Activated gamma-delta T cell (primary cell): ENCODE measurements at places on chromosomes 12 and 14.

- DNase-seq: no peak
Observed at GRCh38 chr12:116713527-116713926, 24.3 kb downstream of the SPRING1 start.

- DNase-seq: no peak
Observed at GRCh38 chr12:19177754-19178153, 48.2 kb downstream of the PLEKHA5 start.

DNA sequence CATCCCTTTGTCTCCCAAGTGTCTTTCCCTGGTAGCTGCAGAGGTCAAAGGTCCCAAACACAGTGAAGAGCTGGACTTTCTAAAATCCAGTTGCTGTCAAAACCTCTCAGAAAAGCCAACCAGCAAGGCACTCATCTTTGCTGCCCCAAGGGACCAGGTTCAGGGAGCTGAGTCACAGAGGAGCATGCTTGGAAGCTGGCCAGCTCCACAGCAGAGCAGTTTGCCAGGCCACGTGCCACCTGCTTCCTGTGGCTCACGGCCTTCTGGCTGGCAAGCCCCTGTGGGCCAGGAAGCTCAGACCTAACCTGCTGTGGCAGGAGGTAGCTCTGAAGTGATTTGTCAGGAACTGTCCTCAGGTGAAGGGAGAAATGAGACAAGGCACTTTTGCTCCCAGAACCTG lies 3.6 kb downstream of the ISCU start:
- DNase-seq: peak; percentile 16

- DNase-seq: no peak
Observed at GRCh38 chr14:88598097-88598675, 35.3 kb downstream of the ZC3H14 start.

DNA sequence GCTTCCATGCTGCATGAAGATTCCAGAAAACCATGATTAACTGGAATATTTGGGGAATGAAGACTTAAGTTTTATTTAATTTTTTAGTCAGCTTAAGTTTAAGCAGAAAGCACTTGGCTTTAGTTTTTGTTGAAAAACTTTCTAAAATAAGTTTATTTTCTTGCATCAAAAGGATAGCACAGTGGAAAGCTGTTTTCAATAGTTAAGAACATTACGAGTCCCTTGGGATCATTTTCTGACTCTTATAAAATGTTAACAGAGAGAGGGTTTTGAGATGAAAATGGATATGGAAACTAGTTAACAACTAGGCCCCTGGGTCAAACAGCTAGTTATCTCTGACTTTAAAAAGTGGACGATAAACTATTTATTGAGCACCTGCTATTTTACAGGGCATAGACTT lies 181.9 kb upstream of the SLC38A2 start:
- no peak for DNase-seq

GRCh38 chr14:61416591-61416990 lies 95.2 kb downstream of the PRKCH start:
- no peak for DNase-seq

- DNase-seq: no peak
Observed at GRCh38 chr14:103126088-103126872, 3.0 kb downstream of the TNFAIP2 start.

DNA sequence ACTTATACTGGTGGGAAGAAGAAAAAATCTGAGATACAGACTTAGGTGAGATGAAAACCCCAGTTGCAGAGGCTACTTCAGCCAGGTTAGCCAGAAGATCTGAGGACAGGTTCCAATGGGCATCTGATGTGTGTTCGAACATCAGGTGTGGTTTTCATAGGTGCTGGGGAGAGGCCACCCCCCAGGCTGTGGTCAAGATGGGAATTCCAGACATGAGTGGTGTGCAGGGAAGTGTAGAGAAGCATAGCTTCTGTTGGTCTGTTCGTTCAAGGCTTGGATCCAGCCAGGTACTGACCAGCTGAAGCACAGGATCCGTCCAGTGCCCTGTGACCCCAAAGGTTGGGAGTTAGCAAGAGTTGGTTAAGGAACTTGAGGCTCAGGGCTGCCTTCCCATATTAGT lies 85.5 kb downstream of the SSPN start:
- no peak for DNase-seq

GRCh38 chr14:49865431-49865859 lies 12.9 kb upstream of the NEMF start:
- no peak for DNase-seq

GRCh38 chr12:49667325-49668090 lies 39.7 kb downstream of the FMNL3 start:
- DNase-seq: no peak

GRCh38 chr12:83083616-83084015 lies 396.9 kb downstream of the TMTC2 start:
- no peak for DNase-seq

GRCh38 chr12:130987151-130987931 lies 33.6 kb downstream of the ADGRD1 start:
- DNase-seq: no peak

DNA sequence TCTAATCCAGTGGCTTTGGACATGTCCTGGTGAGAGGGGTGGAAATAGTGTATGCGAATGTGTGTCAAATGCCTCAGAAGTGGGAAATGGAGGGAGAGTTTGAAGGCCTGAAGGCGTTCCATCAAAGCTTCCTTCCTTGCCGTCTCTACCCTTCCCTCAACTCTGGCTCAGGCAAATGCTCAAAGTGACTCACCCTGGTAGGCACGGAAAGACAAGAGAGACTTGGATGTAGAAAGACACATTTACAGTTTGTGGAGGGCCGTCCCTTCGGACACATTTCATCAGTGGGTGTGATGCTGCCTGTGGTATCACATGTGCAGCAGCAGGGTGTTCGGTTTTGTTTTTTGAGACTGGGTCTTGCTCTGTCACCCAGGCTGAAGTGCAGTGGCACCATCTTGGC lies 36.7 kb downstream of the CHST11 start:
- no peak for DNase-seq

GRCh38 chr14:71613168-71613567 lies 319.1 kb upstream of the RGS6 start:
- DNase-seq: no peak

- no peak for DNase-seq
Observed at GRCh38 chr12:120131116-120131515, 14.6 kb upstream of the RAB35 start.

DNA sequence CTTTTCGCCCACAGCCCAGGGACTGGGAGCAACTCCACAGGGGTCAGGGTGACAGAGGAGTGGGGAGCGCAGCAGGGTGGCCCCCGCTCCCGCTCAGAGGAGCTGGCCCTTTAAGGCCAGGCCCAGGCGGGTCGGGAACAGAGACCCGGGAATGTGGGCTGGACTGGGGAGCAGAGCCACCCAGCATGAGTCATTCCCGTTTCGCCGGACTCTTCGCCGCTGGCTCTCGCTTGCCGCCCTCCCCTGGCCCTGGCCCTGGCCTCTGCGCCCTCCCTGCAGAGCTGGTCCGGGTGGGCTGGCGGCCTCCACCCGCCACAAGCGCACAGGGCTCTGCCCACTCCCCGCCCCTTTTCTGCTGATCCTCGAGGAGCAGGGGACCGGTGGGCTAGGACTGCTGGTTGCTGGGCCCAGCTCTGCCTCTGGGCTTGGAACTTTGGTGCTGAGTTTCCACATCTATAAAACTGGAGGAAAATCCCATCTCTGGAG lies 92.8 kb downstream of the NINJ2 start:
- no peak for DNase-seq

GRCh38 chr12:91622981-91623380 lies 440.4 kb upstream of the DCN start:
- DNase-seq: no peak

DNA sequence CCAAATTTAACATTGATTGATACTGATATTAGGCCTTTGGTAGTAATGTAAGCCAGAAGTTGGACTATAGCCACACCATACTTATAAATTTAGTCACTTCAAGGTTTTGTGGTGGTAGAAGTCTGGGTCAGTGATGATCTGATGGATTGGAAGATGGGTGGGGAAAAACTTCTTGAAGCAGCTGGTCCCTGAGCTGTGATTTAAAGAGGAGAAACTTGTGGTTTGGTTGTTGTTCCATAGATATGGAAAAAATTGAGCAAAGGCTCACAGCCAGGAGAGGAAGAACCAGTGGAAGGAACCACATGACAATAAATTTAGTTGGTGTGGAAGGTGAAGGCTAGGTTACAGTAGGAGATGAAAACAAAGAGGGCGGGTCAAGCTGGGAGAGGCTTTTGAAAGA lies 26.1 kb downstream of the PTHLH start:
- no peak for DNase-seq

- no peak for DNase-seq
Observed at GRCh38 chr12:119996417-119996816, 7.4 kb downstream of the BICDL1 start.

- no peak for DNase-seq
Observed at GRCh38 chr12:125184213-125184967, 119.2 kb downstream of the AACS start.

DNA sequence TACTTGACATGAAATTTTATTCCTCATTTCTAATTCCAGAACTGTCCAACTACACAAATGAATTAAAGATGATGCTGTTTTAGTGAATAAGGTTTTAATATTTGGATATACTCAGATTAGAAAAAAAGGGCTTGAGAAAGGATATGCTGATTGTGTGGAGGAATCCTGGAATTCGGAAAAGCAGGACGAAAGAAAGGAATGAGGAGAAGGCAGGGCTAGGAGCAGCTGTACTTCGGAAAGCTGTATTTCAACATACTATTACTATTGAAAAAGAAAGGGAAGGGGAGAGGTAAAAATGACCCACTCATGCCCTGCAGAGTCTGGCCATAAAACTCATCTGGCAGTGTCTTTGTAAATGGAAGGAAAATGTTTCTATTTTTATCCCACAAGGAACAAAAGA lies 63.1 kb upstream of the PLBD1 start:
- no peak for DNase-seq

DNA sequence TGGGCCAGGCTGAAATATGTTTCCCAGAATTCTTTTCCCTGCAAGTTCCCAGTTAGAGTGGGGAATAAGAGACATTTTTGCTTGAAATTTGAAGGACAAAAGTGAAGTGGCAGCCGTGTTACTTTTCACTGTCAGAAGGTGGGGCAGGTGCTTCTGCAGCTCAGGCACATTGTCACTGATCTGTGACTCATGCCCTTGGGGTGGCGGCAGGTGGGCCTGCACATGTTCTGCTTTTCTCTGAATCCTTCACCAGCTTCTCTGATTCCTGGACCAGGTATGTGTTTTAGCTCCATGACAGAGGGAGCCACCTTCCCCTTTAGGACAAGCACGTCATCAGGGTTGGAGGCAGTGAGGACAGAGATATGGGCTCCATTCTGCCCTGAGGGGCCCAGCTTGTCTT lies 11.7 kb upstream of the KCNA5 start:
- DNase-seq: no peak

- no peak for DNase-seq
Observed at GRCh38 chr12:51836041-51836826, 12.3 kb downstream of the FIGNL2 start.

DNA sequence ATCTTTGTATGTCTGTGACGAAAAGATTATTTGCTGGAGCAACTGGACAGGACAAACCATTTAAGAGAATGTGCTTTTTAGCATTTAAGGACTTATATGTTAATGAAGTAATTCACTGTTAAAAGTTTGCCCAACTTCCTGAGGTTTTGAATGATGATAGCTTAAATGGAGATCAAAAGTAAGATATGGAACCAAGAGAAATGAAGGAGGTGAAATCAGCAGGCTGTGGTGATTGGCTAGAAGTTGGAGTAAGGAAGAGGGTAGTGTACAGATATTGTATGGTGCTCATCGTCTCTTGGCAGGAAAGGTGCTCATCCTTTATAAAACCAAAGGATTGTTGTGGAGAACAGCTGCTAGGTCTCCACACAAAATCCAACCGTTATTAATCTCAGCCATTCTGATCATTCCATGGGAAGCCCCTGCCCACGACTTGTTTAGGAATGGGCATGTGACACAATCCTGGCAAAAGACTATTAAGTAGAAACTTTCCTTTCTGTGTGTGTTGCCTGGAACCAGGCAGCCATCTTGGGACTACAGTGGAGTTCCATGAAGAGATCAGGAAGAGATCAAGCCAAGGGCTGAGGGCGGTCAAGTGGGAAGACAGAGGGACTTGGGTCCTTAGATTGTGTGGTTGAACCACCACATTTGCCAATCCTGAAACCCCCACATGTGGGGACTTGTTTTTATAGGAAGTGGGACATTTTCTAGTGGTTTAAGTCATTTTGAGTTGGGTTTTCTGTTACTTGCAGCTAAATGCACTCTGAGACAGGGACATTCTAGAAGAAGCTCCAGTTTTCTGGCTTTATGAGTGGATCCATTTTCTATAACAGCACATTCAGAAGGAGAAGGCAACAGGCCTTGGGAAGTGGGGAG lies 56.8 kb upstream of the CHST11 start:
- DNase-seq: no peak

GRCh38 chr12:63396135-63396534 lies 245.1 kb upstream of the AVPR1A start:
- no peak for DNase-seq

GRCh38 chr14:92531106-92531873 lies 17.7 kb downstream of the RIN3 start:
- peak; percentile 48 for DNase-seq

DNA sequence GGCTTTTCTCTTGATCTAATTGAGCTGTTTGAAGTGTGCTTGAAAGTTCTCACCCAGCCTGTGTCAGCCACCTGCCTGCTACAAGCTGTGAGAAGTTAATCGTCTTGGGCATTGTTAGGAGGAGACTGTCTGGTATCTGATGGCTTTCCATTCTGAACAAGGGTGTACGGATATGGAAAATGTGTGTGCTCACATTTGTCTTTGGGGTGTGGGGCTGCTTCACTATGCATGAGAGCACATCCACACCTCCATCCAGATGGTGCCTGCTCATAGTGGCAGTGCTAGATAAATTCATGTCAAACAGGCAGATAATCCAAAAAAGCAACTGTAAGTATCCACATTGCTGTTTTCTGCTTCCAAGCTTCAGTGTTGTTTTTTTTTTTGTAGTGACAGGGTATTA lies 462.2 kb downstream of the DIO2 start:
- no peak for DNase-seq

DNA sequence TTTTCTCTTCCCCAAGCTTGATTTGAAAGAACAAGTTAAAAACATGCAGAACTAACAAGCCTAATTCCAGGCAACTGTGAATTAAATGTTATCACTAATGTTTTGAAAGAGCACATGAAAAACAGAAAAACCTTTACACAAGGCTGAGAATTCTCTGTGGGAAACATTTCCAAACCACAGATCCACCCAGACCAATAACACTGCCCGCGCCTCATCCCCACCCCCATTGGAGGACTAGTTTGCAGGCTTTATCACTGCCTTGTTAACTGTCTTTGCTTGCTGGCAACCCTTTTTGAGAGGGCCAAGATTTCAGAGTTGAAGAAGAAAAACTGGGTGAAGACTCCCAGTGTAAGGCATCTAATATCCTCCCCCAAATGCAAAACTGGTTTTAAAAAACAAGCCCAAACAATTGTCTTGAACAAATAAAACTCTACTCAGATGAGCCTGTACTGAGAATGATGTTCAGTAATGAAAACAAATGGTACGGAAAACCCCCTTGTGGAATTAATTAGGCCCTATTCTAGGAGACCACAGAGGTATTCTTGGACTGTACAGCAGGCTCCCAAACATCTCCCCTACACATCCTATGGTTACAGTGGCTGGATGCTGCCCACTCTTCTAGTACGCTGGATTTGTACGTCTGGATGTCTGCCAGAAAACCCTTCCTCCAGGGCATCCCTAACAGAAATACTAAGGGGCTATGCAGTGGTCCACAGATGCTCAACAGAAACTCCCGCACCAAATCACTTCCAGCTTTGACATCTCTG lies 5.8 kb downstream of the MAX start:
- no peak for DNase-seq
